Progenitor cell of endocrine pancreas (in vitro differentiated cells): ENCODE measurements at places on chromosomes 5 and 9.

GRCh38 chr9:93900971-93901861 lies 53.9 kb downstream of the BARX1 start:
- DNase-seq: peak; percentile 6
- no peak overlapping the region for H3K27ac ChIP-seq
- H3K4me1 ChIP-seq: no peaks in the 10 kb centered on the region
- H3K27me3 ChIP-seq: peaks cover 25% of the 10 kb centered on the region

GRCh38 chr5:122101636-122102285 lies 23.7 kb upstream of the LOX start:
- H3K36me3 ChIP-seq: no peaks in the 10 kb centered on the region
- H3K4me3 ChIP-seq: no peak overlapping the region
- no peak overlapping the region for H3K27ac ChIP-seq
- DNase-seq: no peak

GRCh38 chr5:107958861-107959260 lies 288.1 kb upstream of the EFNA5 start:
- no peaks in the 10 kb centered on the region for H3K36me3 ChIP-seq
- no peak for DNase-seq
- H3K27ac ChIP-seq: peak overlapping the region; percentile 37
- no peak overlapping the region for H3K4me3 ChIP-seq
- H3K27me3 ChIP-seq: no peaks in the 10 kb centered on the region

DNA sequence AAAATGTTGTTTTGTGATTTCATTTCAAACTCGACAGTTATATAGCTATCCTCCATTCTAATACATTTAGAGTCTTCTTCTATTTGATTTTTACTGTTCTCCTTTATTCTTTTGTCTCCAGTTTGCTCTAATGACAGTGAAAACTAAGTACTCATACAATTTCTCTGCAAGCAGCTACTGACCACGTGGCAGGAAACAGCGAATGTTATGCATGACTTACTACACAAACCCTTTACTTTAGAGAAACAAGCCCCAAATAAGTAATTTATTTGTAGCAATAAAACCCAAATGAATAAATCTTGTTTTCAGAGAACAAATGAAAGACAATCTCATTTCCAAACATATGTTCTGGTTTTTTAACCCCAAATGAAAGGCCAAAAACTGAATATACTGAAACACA lies 41.9 kb downstream of the CDH6 start:
- H3K4me3 ChIP-seq: no peak overlapping the region
- H3K27ac ChIP-seq: no peak overlapping the region
- DNase-seq: no peak
- peaks cover 11% of the 10 kb centered on the region for H3K4me1 ChIP-seq
- peaks cover 9% of the 10 kb centered on the region for H3K36me3 ChIP-seq

- H3K27ac ChIP-seq: no peak overlapping the region
- no peaks in the 10 kb centered on the region for H3K4me1 ChIP-seq
- no peak overlapping the region for H3K4me3 ChIP-seq
These were observed 98.6 kb upstream of the TBCA start for GRCh38 chr5:77874691-77875090.

- H3K27me3 ChIP-seq: peaks cover 3% of the 10 kb centered on the region
- no peak for DNase-seq
- no peak overlapping the region for H3K27ac ChIP-seq
- H3K36me3 ChIP-seq: peaks cover 2% of the 10 kb centered on the region
- H3K4me3 ChIP-seq: no peak overlapping the region
These were observed 183.7 kb downstream of the PDE4D start for GRCh38 chr5:59709846-59710245.

DNA sequence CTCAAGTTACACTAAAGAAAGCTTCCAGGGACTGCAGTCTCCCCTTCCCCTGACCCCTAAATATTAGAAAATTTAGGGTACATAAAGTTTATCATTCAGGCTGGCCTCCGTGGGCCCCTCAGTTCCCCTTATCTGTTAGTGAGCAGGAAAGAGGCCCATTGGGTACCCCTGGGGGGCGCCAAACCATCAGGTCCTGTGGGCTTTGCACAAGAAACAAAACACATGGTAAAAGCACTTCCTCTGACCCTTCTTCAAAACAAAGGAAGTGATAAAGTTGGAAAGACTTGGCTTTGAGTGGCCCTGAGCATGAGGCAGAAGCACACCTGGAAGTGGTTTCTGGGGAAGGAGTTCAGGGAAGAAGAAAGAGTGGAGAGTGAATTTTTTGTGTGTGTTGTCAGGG lies 213.0 kb downstream of the SMARCA2 start:
- H3K27ac ChIP-seq: peak overlapping the region; percentile 78
- no peaks in the 10 kb centered on the region for H3K27me3 ChIP-seq
- no peak overlapping the region for H3K4me3 ChIP-seq
- peaks cover 2% of the 10 kb centered on the region for H3K36me3 ChIP-seq
- H3K4me1 ChIP-seq: peaks cover 24% of the 10 kb centered on the region
- DNase-seq: no peak

- no peaks in the 10 kb centered on the region for H3K36me3 ChIP-seq
- no peak for DNase-seq
- H3K27ac ChIP-seq: no peak overlapping the region
- H3K4me3 ChIP-seq: no peak overlapping the region
These were observed 245.9 kb upstream of the PIK3R1 start for GRCh38 chr5:67969631-67970030.
